Left renal pelvis (tissue), 4 donors: ENCODE measurements at places on chromosomes 11 and 22. TPM values are rescaled to one million over a fixed set of nuclear protein-coding genes. Genes with fewer than 3 reads are reported as not detected.

- no peak for DNase-seq
These were observed 4.1 kb downstream of the SYTL2 start for GRCh38 chr11:85806876-85807275.

DNA sequence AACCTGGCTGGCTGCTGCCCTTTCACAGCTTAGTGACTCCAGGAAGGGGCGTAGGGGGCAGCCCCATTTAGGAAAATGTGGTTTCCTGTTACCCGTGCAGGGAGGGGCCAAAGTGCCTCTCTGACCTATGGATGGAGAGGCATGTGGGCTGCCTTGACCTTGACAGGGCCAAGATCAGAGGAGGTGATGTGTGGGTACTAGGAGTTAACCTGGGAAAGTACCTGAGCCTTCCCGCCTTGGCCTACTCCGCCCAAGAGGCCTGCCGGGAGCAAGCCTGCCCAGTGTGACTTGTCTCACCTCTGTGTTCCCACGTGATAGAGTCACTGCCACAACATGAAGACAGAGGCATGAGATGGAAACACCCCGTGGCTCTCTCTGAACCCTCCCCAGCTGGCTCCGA, 33.4 kb downstream of the GRAMD4 start:
- no peak for DNase-seq

Gene PAMR1
- polyA plus RNA-seq = 15.6 TPM

Gene DSCAML1
- polyA plus RNA-seq = 0.25 TPM

Gene TMEM179B
- 38.8 TPM for polyA plus RNA-seq

DNA sequence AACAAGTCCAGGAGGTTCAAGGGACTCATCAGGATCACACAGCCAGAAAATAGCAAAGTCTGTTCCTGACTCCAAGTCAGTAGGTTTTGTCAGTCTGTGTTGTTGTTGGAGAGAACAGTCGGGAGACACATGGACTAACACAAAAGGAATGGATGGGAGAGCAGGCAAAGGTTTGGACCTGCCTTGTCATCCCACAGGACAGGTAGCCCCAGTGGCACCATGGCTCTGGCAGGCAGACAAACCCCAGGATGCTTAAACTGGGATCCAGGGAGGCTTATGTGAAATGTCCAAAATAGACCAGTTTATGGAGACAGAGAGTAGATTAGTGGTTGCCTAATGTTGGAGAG, 201.6 kb upstream of the NAV2 start:
- no peak for DNase-seq

Gene OR56A3
- polyA plus RNA-seq = not detected

DNA sequence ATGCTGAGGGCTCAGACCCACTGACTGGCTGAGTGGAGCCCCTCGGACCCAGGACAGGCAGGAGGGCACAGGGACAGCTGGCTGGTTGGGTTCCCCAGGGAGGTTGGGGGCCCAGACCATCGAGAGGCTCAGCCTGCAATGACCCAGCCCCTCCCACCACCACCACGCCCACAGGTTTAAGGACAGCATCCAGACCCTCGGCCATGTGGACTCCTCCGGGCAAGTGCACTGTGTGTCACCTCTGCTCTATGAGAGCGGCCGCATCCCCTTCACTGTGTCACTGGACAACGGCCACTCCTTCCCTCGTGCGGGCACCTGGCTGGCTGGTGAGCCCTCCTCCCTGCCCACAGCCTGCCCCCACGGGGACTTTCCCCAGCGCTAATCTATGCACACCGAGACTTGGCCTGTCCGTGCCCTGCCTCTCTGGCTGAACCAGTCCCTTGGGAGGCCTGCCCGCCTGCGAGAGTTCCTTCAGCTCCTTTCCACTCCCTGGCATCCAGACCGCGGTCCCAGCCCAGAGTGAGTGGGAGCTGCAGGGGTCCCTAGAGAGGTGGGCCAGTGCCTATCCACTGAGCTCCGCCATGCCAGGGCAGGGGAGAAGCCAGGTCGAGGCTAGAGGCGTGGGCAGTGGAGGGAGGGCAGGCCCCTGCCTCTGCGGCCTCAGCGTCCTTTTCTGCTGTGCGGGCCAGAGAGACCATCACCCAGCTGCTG, 2.2 kb downstream of the SUSD2 start:
- no peak for DNase-seq

- DNase-seq = no peak
These were observed 391.3 kb downstream of the NXPE2 start for GRCh38 chr11:115069599-115069998.

Gene ZNF214
- 7.4 TPM for polyA plus RNA-seq

DNA sequence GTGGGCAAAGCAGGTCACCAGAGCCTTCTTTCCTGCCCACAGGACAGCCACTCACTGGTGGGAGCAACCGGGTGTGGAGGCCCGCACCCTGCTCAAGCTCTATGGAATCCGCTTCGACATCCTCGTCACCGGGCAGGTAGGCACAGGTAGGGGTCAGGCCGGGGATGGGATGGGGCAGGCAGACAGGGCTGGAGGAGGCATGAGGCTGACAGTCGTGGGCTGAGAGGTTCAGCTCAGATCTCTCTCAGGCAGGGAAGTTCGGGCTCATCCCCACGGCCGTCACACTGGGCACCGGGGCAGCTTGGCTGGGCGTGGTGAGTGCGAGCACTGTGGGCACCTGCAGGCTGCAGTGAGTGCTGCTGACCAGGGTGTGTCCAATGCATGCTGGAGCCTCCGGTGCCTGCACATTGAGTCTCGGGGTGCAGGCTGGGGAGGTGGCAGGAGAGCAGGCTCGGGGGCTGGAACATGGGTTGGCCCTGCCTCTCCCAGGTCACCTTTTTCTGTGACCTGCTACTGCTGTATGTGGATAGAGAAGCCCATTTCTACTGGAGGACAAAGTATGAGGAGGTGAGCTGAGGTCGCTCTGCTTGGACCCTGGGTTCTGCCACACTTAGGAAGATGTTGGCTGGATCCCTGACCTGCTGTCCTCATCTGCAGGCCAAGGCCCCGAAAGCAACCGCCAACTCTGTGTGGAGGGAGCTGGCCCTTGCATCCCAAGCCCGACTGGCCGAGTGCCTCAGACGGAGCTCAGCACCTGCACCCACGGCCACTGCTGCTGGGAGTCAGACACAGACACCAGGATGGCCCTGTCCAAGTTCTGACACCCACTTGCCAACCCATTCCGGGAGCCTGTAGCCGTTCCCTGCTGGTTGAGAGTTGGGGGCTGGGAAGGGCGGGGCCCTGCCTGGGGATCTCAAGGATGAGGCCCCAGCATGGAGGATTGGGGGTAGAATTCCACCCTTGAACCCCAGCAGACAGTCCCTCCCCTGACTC, 6.3 kb downstream of the SLC7A4 start:
- no peak for DNase-seq

GRCh38 chr11:72721689-72722049, 30.5 kb downstream of the ARAP1 start:
- no peak for DNase-seq

GRCh38 chr11:117456027-117456720, 128.5 kb downstream of the CEP164 start:
- DNase-seq = no peak

DNA sequence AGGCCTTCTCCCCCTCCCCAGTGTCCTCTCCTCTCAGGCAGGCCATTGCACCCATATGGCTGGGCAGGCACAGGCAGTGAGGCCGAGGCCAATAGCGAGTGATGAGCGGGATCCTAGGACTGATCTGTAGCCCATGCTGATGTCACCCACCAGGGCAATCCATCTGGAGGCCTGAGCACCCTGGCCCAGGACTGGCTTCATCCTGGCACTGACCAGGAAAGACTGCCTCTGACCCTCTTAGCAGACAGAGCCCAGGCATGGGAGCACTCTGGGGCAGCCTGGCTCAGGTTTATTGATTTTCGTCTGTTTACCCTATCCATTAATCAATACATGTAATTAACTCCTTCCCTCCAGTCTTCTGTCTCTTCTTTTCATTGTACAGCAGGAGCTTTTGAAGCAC, 5.1 kb upstream of the TIRAP start:
- DNase-seq = no peak

DNA sequence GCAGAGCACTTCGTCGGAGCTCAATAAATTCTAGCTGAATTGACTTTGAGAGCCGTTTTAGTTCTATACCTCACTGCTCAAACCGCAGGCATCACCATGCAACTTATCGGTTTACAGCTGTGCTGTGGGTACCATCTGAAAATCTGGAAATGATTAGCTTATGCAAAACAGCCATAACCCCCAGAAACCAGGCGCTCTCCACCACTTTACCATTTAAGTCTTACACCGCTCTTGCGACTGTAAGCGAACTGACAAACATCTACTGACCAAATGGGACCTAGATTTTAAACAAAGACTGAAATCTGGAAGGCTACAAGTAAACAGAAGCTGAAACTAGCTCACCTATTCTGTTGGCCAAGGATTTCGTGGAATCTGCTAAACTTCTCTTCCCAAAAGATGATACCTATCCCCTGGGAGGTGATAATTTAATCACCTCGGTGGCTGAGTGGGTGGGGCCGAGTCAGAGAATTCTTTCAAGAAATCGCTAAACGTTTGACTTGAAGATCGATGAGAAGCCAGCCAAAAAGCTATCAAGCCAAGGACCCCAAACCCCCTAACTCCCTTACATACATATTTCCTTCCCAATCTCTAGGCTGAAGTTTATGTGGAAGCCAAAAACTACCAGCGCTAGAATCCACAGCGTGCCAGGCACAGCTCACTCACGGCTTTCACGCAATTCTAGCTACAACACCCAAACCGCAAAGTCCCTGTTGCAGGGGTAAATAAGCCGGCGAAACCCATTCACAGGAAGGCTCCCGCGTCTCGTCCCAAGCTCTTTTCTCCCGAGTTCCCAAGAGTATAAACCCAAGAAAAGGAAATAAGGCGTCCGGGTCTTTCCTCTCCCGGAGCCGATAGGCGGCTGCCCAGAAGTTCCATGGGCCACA, 644 bp downstream of the SPTY2D1 start:
- DNase-seq = no peak

GRCh38 chr11:7564803-7565202, 51.0 kb downstream of the PPFIBP2 start:
- DNase-seq = no peak

GRCh38 chr11:128595221-128595620, 7.9 kb upstream of the ETS1 start:
- no peak for DNase-seq

DNA sequence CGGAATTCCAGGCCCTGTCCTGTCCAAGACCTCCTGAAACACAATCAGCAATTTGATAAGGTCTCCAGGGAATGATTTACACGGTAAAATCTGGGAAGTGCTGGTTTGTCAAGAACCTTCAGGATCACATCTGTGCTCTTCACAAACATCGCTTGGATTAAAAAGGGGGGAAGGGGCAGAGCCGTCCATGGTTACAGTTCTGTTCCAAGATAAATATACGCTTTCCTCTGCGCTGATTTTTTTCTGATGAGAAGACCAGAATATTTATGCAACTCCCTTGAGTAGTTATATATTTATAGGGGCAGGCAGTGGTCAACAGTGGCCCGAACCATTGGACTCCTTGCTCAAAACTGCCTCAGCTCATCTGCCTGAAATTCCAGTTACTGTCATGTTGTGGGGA, 9.2 kb upstream of the APOL5 start:
- DNase-seq = no peak

- DNase-seq = no peak
These were observed 13.1 kb downstream of the ADM start for GRCh38 chr11:10317776-10318526.

GRCh38 chr11:34358728-34359547, 1.1 kb upstream of the ABTB2 start:
- no peak for DNase-seq

DNA sequence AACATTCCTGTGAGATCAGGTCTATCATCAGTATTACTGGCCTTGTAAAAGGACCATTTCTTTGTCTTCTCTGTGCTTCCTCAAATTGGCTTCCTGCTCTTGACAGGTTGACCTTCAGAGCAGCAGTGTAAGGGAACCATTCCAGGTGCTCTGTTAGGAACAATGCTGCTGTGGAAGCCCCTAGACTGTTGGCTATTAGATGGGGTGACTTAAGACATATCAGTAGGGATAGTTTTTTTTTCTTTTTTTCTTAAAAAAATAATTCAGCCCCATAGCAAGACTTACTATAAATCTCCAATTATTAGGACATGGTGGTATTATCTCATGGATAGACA, 37.6 kb downstream of the COA4 start:
- DNase-seq = no peak

DNA sequence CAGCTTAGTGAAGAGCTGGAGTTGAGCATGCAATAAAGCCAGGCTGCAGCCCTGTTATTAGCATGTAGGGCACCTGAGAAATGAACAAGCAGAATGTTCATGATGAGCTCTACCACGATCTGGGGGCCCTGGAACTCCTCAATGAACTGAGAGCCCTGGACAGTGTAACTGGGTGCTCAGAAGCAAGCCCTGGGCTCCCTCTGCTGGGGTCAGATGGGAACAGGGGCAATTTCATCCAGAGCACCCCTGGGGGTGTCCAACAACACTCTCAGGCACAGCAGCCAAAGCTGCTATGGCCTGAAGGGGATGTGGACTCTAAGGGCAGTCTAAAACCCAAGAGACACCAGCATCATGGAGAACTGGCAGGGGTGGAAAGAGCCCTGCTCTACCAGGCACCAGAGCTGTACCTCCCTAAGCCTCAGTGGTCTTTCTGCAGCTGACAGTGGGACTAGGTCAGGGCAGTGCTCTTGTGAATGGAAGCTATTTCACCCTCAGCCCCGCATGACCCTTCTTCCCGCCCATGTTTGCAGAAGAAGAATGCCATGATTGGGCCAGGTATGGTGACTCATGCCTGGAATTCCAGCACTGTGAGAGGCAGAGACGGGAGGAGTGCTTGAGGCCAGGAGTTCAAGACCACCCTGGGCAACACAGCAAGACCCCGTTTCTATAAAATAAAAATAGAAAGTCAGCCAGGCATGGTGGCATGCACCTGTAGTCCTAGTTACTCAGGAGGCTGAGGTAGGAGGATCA, 28.9 kb downstream of the THOC5 start:
- no peak for DNase-seq

DNA sequence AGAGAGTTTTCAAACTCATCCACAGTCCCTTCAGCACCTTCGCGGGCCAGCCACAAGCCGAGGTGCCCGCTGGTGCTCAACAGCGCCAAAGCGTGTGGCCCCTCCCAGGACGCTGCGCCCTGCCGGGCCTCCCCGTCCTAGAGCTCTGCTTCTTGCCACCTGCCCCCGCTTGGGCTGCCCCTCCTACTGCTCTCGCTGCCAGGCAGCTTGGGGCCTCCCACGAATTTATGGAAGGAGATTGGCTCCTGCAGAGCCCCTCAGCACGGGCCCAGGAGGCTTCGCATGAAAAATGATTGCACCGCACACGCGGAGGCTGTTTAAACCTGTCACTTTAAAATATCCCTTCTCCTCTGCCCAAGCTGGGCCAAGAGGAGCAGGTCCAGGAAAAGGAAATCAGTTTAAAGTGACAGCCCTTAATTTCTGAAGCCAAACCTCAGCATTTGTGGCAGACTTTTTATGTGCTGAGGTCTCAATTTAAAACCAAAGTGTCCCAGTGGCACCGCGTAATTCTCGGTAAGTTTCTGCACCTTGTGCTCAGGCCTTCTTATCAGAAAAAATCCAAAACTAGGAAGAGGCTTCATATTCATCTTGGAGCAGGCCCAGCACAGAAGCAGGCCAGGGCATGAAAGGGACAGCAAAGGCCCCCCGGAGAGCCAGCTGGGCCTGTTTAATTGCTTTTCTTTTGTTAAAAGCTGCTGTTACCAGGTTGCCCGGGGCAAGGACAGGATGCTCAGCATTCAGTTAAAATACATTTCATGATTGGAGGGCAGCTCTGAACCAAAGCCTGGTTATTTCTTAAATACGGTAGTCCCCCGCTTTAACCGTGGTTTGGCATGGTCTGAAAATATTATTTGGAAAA, 303.6 kb downstream of the OPCML start:
- no peak for DNase-seq
